ENCODE measurements at places on chromosomes 3 and 15.

GRCh38 chr15:22989576-22990477 lies 9.7 kb upstream of the CYFIP1 start:
- DNase-seq = no peak

DNA sequence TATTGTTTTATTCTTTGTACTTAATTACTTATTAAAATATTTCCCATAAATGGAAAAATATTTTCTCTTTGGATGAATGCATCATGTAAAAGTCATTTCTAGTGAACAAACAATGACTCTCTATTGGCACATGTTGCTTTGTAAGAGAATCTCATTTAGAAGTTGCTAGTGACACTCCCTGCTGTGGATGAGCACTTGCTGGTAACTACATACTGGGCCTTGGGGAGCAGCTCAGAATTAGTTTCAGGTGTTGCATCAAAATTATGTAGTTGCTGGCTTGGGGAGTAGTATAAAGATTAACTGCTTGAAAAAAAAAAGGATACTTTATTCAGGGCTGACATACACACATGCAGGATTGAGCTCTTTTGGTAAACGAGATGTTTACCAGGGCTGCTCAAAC lies 80.3 kb upstream of the KCNAB1 start:
- no peak for DNase-seq

GRCh38 chr3:172840913-172841312 lies 90.4 kb downstream of the ECT2 start:
- no peak for DNase-seq

DNA sequence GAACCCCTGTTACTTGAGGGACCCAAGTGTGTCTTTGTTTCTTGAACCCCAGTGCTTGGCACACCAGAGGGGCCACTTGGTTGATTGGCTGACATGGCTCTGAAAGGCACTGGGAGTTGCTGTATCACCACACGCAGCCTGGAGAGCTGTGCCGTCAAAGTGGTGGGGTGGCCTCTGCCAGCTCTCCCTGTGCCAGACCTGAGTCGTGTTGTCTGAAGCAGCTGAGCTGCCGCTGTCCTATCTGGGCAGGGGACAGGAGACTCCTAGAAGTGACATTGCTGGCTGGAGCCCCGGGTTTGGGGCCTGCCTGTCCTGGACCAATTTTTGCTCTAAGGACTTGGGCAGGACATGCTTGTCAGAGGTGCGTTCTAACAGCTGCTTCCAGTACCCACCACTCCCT lies 5.5 kb upstream of the SNX22 start:
- no peak for DNase-seq

DNA sequence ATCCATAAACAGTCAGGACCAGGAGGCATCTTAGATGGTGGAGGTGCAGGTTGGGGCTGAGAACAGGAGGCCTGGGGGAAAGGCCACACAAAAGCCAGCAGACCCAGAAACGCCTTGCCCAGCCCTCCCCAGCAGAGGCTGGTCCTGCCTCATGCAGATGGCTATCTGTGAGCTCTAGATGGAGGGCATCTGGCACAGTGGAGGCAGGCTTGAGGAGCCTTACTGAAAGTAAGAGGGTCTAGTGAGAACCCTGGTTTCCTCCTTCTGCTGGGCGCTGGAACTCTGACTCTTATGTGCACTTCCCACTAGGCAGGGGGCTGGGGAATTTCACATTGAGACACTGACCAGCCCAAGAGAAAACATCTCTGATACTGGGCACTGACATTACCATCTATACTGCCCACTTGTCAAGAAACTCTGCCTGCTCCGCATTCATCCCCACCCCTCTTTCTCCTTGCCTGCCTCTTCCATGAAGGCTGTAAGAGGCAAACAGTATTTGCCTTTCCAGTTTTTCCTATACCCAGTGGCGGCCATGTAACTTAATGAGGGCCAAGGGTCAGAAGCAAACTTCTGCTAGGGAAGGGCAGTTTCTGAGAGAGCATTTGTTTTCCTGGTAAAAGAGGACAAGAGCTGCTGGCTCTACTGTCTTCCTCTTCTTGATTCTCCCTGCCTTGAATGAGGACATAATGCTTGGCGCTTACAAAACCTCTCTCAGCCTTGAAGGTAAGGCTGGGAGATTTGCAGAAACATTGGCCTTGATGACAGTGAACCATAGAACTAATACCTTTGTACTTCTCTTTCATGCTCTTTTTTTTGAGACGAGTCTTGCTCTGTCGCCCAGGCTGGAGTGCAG lies 4.4 kb upstream of the SCN5A start:
- DNase-seq = no peak

DNA sequence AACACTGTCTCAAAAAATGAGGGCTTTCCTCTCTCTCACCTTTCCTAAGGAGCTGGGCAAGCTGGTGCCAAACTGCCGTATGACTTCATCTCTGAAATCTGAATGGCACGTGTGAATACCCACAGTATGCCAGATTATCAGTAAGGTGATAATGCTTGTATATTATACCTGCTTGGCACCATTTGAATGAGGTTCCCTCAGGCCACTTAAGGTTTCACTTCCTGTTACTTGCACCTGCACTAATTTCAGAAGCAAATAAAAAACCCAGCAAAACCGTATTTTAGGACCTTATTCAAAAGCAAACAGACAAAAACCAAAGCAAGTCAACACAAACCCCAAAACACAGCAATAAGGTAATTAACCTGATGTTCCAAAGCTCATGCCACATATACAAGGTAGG lies 19.7 kb downstream of the FOXP1 start:
- no peak for DNase-seq

GRCh38 chr3:57135964-57136719 lies 29.0 kb downstream of the IL17RD start:
- no peak for DNase-seq
